ENCODE measurements at places on chromosomes 3 and 15.
A peak's percentile ranks its signal among the peaks of the same experiment; 100 is the strongest.

GRCh38 chr3:190826018-190826417, 36.5 kb downstream of the GMNC start:
- DNase-seq: no peak

GRCh38 chr15:49045751-49046219, 461 bp downstream of the SECISBP2L start:
- no peak for DNase-seq

GRCh38 chr3:190767851-190768250, 94.6 kb downstream of the GMNC start:
- no peak for DNase-seq

DNA sequence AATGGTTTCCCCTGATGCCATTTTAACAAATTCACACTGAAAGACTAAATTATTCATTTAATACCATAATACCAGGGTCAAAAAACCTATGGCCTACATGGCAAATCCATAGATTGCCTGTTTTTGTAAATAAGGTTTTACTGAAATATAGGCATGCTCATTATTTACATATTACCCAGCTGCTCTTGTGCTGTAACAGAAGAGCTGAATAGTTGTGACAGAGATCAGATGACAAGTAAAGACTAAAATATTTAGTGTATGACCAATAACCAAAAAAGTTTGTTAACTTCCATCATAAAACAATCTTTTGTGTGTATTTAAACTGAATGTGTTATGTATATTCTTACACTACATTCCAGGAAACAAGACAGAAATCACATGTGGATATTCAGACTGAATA, 60.2 kb downstream of the DENND4A start:
- DNase-seq: no peak

DNA sequence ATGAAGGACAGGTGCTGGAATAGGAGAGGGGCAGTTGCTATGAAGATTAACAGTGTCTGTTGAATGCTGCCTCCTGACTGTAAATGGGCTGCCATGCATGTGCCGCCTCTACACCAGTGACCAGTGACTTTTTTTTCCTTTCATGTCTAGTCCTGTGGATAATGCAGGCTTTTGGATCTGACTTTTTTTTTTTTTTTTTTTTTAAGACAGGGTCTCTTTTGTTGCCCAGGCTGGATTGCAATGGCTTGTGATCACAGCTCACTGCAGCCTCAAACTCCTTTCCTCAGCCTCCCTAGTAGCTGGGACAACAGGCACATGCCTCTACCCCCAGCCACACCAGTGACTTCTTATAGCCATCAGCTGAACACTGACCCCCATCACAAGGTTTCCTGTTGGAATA, 41.2 kb upstream of the AGBL1 start:
- DNase-seq: no peak

- DNase-seq: no peak
Measured at GRCh38 chr3:18806633-18807032, 341.7 kb upstream of the KCNH8 start.

DNA sequence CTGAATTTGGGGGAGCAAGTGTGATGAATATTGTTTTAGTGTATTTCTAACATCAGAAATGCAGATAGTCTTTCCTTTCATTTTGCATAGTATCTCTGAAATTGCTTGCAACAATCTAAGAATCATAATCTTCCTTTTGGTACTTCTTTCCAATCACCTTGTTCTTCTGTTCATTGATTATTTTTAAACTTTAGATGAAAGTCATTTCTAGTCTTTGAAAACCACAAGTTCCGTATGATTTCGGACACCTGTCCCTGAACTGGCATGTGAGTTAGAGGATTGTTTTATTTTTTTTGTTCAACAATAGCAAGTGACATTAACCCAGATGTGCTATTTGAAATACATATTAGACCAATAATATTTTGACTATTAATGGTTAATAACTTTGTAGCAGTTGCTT, 329.7 kb downstream of the UNC13C start:
- no peak for DNase-seq

- DNase-seq: no peak
Measured at GRCh38 chr3:17195856-17196604, 311.3 kb downstream of the PLCL2 start.

DNA sequence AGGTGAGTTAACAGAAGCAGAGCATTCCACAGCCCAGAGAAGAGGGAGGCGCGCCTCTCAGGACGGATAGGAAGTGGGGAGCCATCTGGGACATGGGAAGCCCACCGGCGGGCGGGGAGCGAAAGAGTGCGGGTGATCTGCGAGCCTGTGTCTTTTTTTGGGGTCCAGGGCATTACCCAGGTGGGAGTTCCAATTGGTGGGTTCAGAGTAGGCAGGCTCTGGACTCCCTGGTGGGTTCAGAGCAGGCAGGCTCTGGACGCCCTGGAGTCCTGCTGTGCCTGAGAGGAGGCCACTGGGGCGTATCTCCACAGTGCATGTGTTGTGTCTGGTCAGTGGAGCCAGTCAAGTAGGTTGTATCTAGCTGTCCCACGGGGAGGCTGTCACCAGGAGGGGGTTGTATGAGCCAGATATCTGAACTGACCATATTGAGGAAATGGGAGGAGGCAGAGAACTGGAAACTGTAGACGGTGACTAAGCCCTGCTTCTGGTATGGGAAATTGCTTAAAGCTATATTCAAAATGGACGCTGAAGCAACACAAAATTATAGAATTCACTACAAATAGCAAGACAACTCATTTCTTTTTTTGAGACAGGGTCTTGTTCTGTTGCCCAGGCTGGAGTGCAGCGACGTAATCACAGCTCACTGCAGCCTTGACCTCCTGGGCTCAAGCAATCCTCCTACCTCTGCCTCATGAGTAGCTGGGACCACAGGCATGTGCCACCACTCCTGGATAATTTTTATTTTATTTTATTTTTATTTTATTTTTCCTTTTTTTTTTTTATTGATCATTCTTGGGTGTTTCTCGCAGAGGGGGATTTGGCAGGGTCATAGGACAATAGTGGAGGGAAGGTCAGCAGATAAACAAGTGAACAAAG, 34.5 kb upstream of the CHST2 start:
- no peak for DNase-seq

- no peak for DNase-seq
Measured at GRCh38 chr15:66644869-66645268, 57.2 kb upstream of the SMAD6 start.

- DNase-seq: no peak
Measured at GRCh38 chr3:150744041-150744918, 18.7 kb downstream of the SIAH2 start.

DNA sequence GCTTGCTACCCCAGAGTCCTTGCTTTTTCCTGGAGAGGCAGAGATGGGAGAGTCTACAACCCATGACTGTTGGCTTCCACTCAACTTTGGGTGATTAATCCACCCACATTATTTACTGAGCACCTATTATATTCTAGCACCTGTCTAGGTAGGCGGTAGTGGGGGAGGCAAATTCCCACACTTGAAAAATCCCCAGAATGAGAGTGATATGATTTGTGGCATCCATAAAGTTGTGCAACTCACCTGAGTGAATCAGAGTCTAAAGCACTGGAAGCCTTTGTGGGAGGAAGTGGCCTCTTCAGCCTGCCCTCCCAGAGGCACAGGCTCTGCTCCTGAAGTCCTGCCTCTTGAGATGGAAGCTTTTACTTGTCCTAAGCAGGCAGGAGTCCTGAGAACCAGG, 40.4 kb upstream of the CTNNB1 start:
- no peak for DNase-seq

DNA sequence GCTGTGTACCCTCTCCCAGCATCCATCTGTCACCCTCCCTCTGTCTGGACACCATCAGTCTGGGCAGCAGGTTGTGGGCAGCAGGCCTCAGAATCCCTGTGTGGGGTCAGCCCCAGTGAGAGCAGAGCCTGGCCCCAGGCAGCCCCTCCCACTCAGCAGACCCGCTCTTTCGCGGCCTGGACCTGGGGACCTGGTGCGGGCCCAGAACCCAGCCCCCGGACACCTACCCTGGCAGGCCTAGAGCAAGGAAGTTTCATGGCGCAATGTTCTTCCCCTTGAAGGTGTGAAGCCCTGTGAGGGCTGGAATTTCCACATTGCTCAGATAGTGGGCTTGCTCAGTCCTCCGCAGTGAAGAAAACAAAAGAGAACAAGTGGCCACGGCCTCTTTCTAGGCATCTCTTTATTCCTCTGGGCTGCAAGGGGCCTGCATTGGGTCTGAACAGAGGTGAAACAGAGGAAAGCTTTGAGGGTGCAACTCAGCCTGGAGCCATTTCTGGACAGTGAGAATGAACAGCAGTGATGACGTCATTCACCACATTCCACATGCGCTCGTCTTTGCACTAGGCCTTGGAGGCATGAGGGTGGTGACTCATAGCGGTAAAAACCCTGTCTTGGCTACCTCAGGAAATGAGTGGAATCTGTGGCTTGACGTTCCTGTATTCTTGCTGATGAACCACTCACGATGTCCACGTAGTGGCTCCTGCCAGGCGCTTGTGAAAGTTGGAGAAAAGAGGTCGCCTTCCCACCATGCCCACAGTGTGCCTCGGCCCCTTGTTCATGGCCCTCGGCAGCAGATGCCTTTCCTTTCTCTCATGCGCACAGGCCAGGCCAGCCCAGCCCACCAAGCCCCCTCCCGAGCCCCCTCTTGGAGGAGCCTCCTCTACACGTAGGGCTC, 66.1 kb downstream of the SLC30A4 start:
- DNase-seq: peak; percentile 8

GRCh38 chr3:98739266-98739665, 23.9 kb upstream of the ST3GAL6 start:
- DNase-seq: no peak

GRCh38 chr3:5384557-5385236, 197.2 kb downstream of the EDEM1 start:
- no peak for DNase-seq

- no peak for DNase-seq
Measured at GRCh38 chr15:44058126-44058525, 136.9 kb downstream of the FRMD5 start.

- no peak for DNase-seq
Measured at GRCh38 chr3:20811631-20812030, 625.6 kb upstream of the SGO1 start.

GRCh38 chr15:58761010-58761388, 10.1 kb upstream of the MINDY2 start:
- DNase-seq: no peak

DNA sequence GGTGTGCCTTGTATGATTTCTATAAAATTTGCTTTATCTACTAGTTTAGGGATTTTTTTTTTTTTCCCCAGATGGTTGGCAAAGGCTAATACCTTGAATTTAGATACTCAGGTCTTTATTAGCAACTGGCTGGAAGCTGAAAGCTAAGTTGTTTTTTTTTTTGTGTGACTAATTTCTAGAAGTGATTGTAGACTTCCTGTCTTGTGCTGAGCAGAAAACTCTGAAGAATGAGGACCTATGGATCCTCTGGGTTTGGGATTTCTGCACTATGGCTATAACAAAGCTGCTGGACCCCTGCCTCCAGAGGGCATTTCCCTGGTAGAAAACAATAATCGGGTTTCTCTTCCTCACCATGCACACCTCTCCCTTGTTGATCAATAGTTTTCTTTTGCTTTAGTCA, 10.0 kb downstream of the ARIH2 start:
- DNase-seq: no peak

- DNase-seq: no peak
Measured at GRCh38 chr3:187005827-187006481, 75.6 kb downstream of the ST6GAL1 start.

DNA sequence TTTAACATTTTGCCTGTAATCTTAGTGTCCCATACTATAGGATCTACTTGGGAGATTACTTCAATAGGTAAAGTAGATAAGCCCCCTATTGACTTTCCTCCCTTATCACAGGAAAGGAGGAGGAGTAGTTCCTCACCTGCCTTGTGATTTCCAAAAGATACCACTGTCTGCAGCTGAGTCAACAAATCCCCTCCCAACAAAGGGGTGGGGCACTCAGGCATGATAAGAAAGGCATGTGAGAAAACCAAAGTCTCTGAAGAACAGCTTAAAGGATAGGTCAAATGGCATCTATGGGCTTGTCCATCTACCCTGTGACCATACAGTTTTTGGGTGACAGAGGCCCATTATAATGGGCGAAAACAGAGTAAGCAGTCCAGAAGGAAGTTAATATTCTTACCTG, 71.3 kb upstream of the WNT7A start:
- DNase-seq: no peak

DNA sequence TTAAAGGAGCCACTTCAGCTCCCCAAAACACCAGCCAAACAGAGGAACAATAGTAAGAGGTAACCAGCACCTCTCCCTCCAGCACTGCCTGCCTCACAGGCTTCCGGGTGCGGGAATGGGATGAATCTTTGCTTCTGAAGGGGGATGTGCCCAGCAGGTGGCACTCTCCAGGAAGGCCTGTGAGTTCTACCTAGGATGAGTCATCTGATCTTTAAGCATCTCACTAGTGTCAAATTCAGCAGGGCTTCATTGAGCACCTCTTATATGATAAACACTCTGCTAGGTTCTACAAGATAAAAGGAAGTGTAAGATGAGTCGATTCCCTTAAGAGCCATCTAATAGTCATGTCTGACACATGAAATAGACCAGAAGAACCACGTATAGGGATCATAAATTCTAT, 237.4 kb upstream of the UMPS start:
- no peak for DNase-seq

DNA sequence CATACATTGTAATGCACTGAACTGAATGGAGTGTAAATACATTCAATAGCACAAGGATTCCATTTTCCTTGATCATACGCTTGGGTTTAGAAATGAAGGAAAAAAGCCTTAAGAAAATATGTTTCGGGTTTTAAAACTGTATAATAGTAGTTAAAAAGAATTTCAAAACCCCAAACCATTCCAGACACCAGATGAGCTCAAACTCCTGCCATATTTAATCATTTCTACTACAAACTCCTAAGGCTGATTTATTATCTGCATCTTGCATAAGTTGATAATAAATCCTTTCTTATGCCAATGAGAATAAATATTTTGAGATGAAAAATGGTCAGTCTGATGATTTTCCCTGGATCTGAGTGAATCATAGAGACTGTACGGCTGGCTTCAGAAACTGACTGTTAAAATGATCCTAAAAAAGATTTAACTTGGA, 51.0 kb downstream of the NR1D2 start:
- DNase-seq: no peak

DNA sequence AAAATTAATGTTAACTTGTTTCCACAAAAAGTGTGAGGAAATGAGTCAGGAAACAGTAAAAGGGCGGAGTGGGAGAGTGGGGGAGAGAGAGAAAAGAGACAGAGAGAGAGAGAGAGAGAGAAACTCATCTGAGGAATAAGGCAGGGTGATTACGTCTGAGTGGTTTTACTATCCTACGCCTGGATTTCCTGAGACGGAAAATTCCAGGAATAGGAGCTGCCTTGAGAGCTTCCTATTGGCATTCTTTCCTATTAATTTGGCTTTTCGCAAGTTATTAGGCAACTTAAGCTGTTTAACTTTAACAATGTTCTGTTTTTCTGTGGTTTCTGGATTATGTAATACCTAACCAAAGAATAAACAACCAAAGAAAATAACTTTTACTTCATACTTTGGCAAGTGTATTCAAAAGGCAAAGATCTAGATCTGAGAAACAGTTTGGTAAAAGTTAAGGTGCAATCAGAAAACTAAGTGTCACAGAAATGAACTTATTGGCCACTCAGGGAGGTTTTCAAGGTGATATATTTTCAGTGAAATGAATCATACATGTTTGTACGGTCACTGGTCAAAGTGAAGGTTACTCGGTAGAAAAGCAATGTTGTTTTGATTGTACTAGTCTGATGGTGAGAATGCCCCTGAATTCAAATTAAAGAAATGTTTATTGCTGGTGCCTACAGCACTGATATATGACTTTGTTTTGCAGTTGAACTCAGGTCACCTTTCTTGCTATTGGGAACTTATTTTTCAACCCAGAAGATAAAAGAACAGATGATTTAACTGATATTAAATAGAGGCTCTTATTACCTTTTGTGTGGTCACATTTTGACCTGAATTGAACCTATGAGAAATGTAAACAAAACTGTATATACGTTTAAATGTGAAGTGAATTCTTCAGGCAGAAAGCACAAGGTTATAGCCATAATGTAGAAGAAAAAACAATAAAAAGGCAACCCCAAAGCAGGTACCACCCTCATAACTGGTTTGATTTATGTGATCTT, 39.9 kb upstream of the TNFSF10 start:
- no peak for DNase-seq

Measured in naive thymus-derived CD8-positive, alpha-beta T cell (primary cell).